Left lobe of liver (tissue), 2 donors: ENCODE measurements at places on chromosomes 16 and 17. TPM values are rescaled to one million over a fixed set of nuclear protein-coding genes. Genes with fewer than 3 reads are reported as not detected.

DNA sequence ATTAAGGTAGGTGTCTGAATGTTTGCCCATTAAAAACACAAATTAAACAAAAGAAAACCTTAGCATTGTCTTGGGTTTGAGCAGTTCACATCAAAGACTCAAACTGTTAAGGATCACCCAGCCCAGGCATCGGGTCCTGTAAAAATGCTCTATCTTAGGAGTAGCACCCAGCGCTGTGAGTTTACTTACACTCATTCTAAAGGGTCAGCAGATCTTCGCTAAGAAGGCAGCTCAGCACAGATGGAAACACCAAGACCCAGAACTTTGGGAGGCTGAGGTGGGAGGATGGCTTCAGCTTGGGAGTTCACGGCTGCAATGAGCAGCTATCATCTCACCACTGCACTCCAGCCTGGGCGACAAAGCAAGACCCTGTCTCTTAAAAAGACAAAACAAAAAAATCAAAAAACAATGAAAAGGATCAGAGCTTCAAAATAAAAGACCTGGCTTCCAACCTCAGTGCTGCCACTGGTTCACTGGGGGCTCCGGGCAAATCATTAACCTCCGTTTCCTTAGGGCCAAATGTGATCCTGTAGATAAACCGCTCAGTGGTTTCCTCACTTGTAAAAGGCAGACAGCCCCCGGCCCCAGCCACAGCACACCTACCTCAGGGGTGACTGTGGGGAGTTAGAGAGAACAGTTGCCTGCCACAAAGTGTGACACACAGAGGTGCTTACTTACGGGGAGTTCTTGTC is 11.1 kb downstream of the COG1 start:
- DNase-seq, result no peak

GRCh38 chr16:83830769-83831455 is 23.1 kb downstream of the HSBP1 start:
- no peak for DNase-seq

- no peak for DNase-seq
Measured at GRCh38 chr16:19458722-19459379, 41.2 kb downstream of the TMC5 start.

GRCh38 chr17:73718912-73719311 is 74.7 kb upstream of the SDK2 start:
- no peak for DNase-seq

The ABCA9 gene
- total RNA-seq, result 8.9 TPM

DNA sequence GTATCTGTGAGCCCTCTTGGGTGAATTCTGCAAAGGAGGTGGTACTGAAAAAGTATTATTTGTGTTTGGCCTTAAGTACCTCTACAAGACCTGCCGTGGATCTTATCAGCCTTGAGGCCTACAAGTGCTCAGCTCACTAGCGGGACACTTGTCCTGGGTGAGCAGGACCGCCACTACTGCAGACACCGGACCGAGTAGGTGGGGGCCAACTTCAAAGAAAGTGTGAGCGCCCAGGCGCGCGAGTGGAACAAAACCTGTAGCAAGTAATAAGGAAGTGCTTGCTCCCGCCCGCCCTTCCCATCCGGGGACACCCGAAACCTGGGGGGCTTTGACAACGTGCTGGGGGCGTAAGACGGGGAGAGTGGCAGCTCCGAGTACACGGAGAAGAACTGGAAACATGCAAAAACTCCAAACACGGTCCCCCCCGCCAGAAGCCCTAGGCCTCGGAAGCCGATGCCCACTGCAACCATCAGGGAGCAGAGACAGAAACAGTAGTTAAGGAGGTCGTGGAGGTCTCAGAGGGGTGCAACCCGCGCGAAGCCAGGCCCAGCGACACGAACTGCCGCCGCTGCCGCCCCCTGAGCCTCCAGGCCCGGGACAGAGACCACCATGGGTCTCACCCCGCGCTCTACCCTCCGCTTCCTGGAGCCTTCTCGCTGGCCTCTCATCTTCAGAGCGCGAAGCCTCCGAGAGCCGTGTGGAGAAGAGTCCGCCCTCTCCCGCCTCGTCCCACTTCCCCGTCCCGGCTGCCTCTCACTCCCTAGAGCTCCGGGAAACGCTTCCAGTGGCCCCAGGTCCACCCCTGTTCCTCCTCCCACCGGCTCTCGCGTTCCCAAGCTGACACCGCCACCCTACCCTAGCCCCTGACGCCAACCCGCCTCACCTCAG is 537 bp downstream of the CNOT1 start:
- DNase-seq, result peak; percentile 64

The FBXO39 gene
- total RNA-seq, result 0.13 TPM

The NECAB2 gene
- total RNA-seq, result 12.9 TPM

DNA sequence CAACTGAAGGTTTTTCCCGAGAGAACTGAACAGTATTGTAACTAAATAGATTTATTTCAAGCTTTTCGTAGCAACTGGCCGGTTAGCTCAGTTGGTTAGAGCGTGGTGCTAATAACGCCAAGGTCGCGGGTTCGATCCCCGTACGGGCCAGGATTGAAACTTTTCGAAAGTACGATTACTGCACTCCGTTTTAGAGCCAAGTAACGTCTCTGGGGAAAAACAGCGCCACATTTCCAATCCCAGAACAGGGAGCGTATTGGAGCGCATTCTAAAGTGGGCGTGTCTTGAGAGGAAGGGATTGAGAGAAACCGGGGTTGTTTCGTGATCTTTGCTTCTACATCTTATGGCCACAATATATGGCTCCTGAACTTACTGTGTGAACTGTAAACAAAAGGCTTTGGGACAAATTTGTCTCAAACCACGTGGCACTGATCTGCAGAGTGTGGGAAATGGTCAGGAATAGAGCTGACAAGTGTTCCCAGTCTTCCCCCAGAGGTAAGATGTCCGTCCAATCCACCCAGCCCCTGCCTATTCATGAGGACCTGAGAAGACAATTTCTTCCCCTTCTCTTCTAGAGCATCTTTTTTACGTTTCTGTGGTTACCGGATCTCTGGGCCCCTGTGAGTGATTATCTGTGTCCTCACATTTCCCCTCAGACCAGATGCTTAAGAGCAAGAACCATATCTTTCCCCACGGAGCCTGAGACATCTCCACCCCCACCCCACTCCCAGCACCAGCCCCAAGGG is 2.3 kb downstream of the BORCS6 start:
- DNase-seq, result peak; percentile 92

DNA sequence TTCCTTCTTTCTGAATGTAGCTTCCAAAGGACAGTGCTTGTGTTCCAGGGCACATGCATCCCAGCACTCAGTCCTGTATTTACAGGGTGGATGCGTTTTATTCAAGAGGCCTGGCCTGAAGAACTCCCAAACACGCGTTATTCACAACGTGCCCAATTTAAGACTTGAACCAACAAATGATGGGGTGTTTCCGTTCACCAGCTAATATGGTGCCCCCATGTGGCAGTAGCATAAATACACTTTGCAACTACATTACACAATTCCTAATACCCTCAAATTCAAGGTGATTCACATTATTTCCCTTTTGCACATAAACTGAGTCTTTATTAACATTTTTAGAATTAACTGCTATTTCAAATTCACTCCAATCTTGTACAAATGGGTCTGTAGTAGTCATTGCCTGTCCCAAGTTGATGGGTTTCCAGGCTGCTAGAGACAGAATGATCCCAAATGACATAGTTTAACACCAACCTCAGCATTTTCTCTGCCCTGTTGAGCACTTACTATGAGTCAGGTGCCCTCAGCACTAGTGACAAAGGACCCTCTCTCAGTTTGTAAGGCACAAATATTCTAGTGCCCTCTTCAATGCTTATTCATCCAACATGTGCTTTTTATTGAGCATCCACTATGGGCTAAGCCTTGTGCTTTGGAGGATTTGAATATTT is 26.9 kb downstream of the HSD17B2 start:
- DNase-seq, result no peak

The TLCD2 gene
- 4.2 TPM for total RNA-seq

DNA sequence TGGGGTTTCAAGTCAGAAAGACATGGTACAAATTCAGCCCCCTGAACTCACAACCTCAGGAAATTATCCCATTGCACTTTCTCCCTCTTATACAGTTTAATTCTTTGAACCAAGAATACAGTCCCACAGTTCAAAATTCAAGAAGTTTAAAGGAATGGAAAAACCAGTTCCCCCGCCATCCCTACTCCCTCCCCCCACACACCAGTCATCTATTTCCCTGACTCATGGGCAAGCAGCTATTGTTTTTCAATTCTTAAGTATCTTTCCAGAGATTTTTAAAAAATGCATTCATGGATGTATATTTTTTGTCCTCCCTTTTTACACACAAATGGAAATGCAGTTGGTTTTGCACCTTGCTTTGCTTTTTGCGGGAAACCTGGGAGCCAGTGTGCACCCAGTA is 7.3 kb downstream of the SYCE1L start:
- DNase-seq, result no peak

GRCh38 chr17:39915559-39915958 is 2.9 kb downstream of the GSDMB start:
- DNase-seq, result no peak

- DNase-seq, result no peak
Measured at GRCh38 chr16:61791464-61791863, 244.8 kb downstream of the CDH8 start.

DNA sequence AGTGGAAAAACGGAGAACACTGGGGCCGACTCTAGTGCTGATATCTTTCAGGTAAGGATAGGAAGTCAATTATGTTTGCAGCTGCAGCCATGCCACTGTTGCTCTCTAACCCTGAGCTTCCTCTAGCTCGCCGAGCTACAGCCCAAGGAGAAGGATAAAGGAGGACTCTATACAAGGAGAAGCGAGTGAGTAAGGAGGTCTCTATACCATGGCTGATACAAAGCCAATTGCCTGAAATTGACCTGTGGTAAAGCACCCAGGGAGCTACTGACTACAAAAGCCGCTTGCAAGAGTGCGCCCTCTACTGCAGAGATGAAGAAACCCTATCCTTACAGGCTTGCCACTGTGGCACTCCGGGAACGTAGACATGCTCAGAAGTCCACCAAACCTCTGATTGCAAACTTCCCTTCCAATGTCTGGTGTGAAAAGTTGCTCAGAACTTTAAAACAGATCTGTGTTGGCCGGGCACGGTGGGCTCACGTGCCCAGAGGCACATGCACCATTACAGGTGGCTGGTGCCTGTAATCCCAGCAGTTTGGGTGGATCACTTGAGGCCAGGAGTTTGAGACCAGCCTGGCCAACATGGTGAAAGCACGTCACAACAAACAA is 10.8 kb upstream of the SLC46A1 start:
- DNase-seq, result peak; percentile 71

- DNase-seq, result no peak
Measured at GRCh38 chr17:66748578-66748977, 86.3 kb upstream of the CACNG5 start.

GRCh38 chr16:27595475-27595874 is 45.5 kb downstream of the KATNIP start:
- no peak for DNase-seq

DNA sequence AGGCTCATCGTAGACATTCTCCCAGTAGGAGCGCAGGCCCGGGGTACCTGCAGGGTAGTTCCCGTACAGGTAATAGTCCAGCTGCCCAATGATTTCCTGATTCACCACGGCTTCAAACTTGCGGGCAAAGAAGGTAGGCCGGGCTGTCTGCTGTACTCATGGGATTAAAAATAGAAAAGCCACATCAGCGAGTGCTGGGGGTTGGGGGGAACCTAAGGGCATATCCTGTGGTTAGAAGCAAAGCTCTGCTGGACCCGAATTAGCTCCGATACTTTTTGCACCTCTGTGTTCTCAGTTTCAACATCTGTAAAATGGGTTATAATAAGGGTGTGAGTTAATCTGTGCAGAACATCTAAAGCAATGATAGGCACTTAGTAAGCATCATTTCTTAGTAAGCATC is 336.2 kb downstream of the XYLT1 start:
- DNase-seq, result no peak

The LPO gene
- total RNA-seq, result not detected

DNA sequence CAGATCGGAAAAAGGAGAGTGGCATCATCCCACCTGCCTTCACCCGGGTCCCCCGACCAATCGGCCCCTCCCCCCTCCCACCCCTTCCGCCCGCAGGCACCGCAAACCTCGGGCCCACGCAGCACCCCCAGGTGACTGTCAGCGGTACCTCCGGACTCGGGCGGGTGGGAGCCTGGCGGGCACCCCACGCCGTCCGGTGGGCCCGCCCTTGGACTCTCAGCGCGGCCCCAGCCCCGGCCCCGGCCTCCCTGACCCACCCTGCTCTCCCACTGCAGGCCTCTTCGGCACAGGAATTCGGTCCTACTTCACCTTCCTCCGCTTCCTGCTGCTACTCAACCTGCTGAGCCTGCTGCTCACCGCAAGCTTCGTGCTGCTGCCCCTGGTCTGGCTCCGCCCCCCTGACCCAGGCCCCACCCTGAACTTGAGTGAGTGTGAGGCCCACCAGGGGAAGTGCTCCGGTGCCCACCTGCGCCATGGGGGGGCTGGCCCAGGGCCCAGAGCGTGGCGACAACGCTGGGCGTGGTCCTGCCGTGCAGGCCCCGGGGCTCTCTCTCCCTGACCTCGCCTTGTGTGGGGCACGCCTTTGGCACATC is 1.6 kb downstream of the TMC8 start:
- DNase-seq, result no peak

DNA sequence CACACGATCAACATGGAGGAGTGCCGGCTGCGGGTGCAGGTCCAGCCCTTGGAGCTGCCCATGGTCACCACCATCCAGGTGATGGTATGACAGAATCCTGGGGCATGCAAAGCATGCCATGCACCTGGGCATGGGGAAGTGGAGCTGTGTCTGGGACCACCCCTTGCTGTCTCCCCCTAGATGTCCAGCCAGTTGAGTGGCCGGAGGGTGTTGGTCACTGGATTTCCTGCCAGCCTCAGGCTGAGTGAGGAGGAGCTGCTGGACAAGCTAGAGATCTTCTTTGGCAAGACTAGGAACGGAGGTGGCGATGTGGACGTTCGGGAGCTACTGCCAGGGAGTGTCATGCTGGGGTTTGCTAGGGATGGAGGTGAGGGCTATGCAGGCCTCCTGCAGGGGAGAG is 6.7 kb downstream of the IFI35 start:
- DNase-seq, result no peak

The TBC1D26 gene
- not detected for total RNA-seq

- DNase-seq, result no peak
Measured at GRCh38 chr17:11023639-11024479, 186.0 kb upstream of the PIRT start.

GRCh38 chr17:38800237-38800760 is 943 bp upstream of the PIP4K2B start:
- no peak for DNase-seq

The KRTAP1-1 gene
- total RNA-seq, result not detected

GRCh38 chr17:54029986-54030385 is 207.3 kb downstream of the KIF2B start:
- no peak for DNase-seq

GRCh38 chr17:17413215-17413792 is 63.5 kb upstream of the MED9 start:
- DNase-seq, result no peak

- DNase-seq, result no peak
Measured at GRCh38 chr16:54706406-54706805, 224.3 kb upstream of the IRX5 start.
